ENCODE measurements at places on chromosomes 3 and 15.

GRCh38 chr3:45167011-45167911 lies 21.1 kb upstream of the CDCP1 start:
- DNase-seq: peak; percentile 60

DNA sequence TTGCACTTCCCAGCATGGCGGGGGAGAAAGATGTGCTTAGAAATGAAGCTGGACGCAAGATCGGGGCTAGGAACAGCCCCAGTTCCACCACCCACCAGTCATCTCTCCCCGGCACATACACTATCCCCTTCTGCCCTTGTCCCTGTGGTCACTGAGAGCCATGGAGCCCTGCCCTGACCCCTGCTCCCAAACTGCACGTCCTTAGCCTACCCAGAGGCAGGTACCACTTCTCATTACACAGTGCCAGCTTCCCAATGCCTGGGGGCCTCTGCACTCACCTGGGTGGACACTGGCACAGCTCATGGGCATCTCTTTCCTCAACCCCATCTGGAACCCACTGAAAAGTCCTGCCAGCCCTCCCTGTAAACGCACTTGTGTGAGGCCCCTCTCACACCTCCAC lies 139.3 kb upstream of the PRR20G start:
- no peak for DNase-seq

DNA sequence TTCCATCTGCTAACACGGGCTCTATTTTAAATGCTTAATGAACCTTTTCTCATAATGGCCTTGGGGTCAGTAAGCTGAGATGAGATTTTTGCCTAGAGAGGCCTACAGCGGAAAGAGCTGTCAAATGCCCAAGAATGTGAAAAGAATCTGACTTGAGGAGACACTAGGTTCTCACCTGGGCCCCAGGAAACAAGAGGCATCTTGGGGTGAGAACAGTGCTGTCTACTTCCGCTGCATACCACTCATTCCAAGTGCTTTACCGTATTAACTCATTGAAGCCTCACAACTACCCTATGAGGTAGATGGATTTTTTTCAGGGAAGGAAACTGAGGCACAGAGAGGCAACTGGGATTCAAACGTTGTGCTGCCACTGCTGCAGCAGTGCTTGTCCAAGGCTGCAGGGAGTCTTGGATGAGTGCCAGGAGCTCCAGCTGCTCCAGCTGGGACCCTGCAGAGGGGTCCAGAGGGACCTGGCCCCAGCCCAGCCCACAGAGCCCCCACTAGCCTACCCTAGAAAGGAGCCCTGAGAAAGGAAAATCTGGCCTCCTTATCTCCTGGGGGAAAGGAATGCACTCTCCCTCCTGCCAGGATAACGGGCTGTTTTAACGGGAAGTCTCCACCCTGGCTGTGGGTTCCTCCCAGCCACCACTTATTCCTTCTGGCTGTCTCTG lies 68.4 kb downstream of the SLC12A8 start:
- no peak for DNase-seq

- DNase-seq: no peak
These were observed 142.4 kb downstream of the TPRA1 start for GRCh38 chr3:127448161-127448561.

- DNase-seq: no peak
These were observed 7.2 kb downstream of the FAH start for GRCh38 chr15:80159811-80160569.

DNA sequence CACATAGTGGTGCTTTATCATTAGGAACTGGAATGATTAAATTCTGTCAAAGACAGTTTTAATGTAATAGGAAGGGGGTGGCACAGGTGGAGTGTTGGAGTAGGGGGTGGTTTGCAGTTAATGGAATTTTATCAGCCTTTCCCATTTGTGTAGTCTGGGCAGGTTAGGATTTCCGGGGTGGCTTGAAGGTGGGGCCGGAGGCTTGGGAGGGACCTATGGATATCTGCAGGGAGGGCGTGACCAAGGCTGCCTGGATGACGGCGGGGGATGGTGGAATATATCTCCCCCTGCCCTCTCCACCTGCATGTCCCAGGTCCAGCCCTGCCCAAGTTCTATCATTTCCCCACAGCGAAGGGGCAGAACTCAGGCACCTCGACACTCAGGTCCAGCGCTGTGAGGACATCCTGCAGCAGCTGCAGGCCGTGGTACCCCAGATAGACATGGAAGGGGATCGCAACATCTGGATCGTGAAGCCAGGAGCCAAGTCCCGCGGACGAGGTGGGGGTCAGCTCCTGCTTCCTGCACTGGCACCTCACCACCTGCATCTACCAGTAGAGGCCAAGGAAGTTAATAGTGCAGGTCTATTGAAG lies 15.5 kb downstream of the TTLL3 start:
- DNase-seq: no peak

DNA sequence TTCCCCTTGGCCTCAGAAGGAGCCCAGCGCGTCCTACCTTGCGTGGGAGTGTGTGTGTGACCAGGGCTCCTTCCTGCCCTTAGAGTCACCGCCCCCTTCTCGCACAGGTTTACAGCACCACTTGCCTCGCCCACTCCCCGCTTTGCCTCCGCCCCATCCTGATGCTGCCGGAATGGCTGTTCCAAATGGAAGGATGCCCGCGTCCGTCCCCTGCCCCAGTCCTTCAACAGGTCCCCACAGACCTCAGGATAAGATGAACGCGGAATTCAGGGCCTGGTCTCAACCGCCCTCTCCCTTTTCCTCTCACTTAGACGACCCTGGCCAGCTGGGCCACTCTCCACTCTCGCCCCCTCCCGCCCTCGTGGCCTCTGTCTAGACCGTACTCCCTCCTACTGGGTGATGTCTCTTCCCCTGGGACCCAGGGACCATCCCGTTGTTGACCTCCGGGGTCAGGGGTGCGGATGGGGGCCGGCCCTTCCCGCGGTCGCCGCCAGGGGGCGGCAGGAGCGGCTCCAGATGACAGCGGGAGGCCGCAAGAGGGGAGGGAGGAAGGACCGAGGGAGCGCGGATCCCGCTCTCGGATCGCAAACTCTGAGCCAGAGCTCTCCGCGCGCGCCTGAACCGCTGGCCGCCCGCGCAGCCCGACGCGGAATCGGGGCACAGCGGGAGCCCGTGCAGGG lies at the start of gene THSD4:
THSD4 (plus strand) TSS at position 585 of the 680 bp plus-strand sequence.
- no peak for DNase-seq

DNA sequence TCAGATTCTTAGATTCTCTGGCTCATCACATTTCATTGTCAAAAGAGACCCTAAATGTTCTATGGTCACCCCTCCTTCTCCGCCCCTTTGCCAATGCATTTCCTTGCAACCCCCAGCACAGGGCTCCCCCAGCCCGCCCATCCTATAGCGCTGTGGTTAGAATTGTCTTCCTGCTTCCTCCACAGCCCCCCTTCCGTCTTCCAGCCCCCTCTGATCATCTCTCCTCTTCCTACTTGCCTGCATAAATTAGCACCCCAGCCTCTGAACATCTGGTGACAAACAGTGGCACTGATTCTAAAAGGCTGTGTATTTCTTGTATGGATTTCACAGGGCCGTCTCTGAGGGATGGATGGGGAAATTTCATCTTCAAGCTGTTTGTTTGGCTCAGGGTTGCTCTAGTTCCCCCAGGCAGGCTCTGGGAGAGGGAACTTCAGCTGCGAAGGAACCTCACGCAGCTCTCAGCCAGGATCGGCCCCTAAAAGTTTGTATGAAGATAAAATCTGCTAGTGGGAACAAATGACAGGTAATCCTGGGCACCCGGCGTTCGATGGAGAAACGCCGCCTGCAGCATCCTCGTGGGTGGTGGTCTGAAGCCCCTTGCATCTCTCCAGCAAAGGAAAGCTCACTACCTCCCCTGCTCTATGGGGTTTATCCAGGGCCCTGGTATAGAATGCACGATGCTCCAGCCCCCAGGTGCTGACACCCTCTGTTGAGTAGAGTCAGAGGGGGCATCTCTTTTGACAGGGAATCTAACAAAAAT lies 83.0 kb downstream of the WNT7A start:
- no peak for DNase-seq

DNA sequence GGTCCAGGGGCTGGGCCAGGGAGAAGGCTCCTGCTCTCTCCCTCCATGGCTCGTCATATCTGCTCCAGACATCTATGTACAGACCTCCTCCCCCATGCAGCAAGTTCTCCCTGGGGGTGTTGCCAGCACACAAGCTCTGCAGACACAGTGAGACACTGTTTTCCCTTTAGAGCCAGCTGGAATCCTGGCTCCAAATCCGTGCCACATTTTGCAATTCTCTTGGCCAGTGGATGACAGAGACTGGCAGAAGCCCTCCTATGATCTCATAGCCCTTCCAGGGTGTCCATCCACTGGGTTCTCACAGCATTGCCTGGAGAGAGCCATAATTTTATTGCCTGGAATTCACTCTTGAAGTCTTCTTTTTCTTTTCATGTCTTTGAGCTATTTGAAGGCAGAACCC lies 203.9 kb downstream of the TLE3 start:
- DNase-seq: no peak

DNA sequence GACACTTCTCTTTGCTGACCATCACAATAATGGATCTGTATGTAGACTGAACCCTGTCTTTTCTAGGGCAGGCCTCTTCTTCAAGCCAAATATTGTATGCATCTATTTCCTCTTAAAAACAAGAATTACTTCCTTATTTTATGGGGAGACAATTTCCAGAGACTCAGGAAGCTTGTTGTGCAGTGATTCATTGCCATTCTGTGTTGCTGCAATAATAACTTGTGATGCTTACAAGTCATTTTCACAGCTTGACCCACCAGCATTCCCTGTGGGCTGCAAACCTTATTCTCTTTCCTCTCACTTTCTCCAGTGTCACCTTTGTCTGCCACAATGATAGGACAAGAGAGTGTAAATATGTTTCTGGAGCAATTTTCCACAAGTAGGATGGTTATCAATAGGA lies 276.7 kb upstream of the SGO1 start:
- DNase-seq: no peak

- DNase-seq: no peak
These were observed 81.2 kb downstream of the SCAPER start for GRCh38 chr15:76823890-76824289.

GRCh38 chr3:65597952-65598413 lies 440.7 kb downstream of the MAGI1 start:
- DNase-seq: no peak

- DNase-seq: no peak
These were observed 15.5 kb upstream of the CMTM7 start for GRCh38 chr3:32376115-32376514.

- no peak for DNase-seq
These were observed 419.9 kb upstream of the RARB start for GRCh38 chr3:25007974-25008658.

- no peak for DNase-seq
These were observed 478.3 kb upstream of the PPP2R3A start for GRCh38 chr3:135487261-135487660.
